ENCODE measurements at places on chromosomes 2 and 18. TPM values are rescaled to one million over a fixed set of nuclear protein-coding genes. Genes with fewer than 3 reads are reported as not detected.

DNA sequence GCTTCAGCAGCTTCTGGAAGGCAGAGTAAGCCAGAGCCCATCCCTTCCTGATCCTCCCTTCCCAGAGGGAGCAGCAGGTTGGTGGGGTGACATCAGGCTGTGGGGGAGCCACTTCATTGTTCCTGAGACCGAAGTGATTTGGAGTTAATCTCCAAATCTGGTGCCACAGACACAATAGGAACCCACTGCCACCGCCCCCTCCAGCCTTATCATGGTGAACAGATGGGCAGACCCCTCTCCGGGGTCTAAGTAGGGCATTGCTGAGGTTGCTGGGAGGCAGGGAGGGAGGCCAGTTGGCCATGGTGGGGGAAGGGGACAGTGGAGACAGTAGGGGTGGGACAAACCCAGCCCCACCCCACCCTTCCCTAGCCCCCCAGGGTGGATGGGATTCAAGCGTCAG is 25.6 kb upstream of the SLC35F6 start:
- no peak for DNase-seq

DNA sequence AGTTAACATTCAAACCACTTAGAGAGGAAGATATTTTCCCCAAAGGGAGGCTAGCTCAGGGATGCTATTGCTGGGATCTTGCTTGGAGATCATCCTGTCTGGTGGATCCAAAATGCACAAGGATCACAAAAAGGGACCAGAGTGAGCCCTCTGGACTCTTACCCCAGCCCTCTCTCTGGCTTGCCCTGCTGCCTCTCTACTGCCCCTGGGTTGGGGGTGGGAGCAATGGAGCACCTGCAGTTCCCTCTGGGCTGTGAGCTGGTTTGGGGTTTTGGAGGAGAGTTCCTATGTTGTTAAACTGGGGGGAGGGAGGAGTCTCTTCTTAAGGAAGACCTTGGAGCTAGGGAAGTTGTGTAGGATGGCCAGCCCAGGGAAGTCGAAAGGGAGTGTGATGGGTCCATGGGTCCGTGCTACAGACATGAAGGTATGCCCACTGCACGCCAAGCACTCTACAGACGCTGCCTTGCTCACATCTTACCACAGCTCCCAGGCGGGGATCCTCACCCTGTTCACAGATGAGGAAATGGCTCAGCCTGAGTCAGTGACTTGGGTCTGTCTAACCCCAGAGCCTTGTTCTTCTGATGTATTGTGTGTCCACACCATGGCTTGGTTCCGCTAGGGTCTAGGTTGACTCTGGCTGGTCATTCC is 3.8 kb downstream of the LBH start:
- no peak for DNase-seq

BOLL gene
- total RNA-seq: not detected

DNA sequence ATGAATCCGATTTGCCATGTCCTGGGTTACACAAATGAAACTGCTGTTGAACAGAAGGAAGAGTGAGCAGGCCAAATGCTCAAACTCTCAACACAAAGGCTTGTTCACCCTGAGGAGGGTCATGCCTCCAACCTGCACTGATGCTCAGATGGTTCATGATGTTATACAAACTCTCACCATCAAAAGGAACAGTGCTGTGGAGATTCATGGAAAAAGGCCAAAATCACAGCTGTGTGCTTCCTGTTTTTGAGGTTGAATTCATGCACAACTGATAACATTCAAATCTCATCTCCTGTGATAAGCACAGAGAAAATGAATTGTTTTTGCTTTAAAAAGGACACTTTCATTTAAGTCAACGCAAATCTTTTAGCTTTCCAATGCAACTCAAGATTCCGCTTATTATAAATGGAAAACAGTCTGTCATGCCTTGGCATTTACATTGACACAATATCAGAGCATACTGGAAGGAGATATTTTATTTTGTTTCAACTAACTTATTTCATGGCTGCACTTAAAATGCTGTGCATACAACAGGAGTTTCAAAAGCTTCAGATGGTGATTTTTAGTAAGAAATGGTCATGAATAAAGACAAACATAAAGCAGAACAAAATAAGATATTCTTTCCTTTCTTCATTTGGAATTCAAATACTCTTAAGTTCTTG is 22.2 kb upstream of the TTN start:
- DNase-seq: peak; percentile 76

- DNase-seq: no peak
Measured at GRCh38 chr2:219453671-219454590, 19.3 kb downstream of the SPEG start.

GRCh38 chr18:49096021-49096420 is 145.3 kb upstream of the SMAD7 start:
- no peak for DNase-seq

DNA sequence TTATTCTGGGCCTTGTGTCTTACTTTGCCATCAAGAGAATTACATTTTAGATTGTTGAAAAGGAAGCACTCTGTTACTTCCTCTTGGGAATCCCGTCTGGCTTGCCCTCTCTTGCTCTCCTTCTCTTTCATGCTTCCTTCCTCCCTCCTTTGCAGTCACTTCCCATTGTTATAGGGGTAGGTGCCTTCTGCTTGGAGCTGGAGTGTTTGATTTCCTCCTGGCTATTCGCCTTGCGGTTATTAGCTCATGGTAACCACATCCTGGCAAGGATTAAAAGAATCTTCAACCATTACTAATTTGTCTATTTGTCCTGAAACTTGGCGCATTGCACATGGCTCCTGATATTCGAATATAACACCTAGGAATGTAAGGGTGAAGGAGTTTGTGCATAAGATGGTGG is 115.0 kb downstream of the CERS6 start:
- peak; percentile 51 for DNase-seq

IL1R2 gene
- total RNA-seq: 0.22 TPM

DNA sequence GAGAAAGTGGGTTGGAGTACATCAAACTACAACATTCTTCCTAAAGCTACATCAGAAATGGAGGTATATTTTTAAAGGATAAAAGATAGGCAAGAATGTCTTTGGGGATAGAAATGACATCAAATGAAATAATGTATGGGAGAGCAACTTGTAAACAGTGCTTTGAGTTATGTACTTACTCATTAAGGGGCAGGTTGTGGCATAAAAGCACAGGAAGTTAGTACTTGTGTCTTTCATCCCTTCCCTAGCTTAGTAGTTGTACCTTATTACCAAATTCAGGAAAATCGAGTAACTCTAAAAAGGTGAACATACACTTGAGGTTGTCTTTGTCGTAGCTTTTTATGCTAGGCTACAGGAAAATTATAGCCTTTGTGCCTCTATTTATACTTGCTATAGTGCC is 28.9 kb downstream of the PPP1CB start:
- DNase-seq: no peak

- no peak for DNase-seq
Measured at GRCh38 chr2:182887753-182888415, 21.4 kb upstream of the FRZB start.

DNA sequence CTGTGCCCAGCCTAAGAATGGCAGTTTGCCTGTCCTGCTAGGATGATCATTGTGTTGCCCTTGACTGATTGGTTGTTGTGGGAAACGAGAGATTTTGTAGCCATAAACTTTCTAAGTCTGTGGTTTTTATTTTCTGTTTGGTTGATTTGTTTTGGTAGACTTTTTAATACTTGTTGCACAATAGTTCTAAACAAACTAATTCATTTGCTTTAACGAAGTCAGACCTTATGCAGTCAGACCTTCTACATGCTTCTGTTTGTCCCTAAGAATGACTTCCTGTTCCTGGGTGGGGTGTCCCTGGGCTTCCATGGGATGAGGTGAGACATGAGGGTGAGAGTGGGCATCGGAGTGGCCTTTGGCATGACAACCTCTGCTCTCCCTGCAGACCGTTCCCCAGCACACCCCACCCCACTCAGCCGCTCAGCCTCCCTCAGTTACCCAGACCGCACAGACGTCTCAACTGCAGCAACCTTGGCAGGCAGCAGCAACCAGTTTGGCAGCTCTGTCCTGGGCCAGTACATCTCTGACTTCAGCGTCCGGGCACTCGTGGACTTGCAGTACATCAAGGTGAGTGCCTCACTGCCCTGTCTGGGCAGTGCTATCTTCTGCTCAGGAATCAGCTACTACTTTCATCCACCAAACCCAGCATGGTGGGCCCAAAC is 7.8 kb upstream of the CNNM3 start:
- DNase-seq: no peak

- DNase-seq: no peak
Measured at GRCh38 chr2:239814861-239815601, 210.1 kb downstream of the NDUFA10 start.

GRCh38 chr2:85445316-85446295 is 27.1 kb downstream of the SH2D6 start:
- no peak for DNase-seq

RIT2 gene
- not detected for total RNA-seq

SLC23A3 gene
- total RNA-seq: 2.0 TPM

CCDC74B gene
- total RNA-seq: 0.79 TPM

GRCh38 chr2:157447031-157447430 is 3.1 kb upstream of the CYTIP start:
- no peak for DNase-seq

POTEJ gene
- total RNA-seq: 0.60 TPM

- DNase-seq: no peak
Measured at GRCh38 chr2:72994991-72995380, 76.5 kb downstream of the SFXN5 start.

GRCh38 chr2:108069515-108070310 is 83.4 kb downstream of the SLC5A7 start:
- DNase-seq: no peak

ASPRV1 gene
- under 0.01 TPM for total RNA-seq

ANKRD30BL gene
- not detected for total RNA-seq

DNA sequence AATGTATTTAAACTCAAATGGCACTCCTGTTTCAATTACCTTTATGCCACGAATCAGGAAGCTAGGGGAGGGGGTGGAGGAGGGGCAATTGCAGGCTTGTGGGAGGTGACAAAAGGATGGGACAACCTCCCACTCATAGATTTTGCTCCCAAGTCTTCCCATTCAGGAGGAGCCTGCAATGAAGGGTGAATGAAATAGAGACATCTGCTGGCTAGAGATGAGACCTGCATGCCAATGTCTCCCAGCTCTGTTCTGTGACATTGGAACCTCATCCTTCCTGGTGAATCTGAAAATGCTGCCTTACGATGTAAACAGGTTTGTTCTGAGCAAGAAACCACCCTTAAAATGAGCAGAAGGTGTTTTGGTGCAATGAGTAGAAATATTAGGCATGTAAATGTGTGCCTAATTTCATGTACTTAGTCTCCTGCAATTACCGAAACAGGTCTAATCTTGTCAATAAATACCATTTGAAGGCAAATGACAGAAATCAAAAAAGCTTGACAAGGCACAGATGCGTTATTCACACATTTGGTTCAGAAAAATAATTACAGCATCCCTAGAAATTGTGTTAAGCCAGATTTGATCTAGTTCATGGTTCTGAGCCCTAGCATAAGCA is 2.7 kb upstream of the PID1 start:
- DNase-seq: peak; percentile 73

MARCHF4 gene
- 0.22 TPM for total RNA-seq

GRCh38 chr2:230861552-230862255 is 3.0 kb upstream of the ITM2C start:
- no peak for DNase-seq

- DNase-seq: no peak
Measured at GRCh38 chr2:23414106-23414505, 29.1 kb downstream of the KLHL29 start.

DNA sequence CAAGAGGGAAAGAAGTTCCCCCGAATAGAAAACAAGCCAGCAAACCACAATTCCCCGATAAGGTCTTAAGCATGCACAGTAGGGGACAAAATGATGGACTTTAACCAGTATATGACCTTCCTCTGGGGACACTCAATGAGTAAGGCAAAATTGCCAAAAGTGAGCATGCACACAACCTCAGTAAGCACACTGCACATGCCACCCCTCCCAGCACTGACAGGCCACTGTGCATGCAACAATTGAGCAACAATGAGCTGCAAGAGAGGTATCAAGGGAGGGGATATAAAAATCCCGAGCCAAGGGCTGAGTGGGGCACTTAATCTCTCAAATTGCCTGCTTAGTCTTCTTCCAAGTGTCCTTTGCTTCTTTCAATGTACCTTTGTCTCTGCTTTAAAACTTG is 935.8 kb upstream of the SLC39A10 start:
- no peak for DNase-seq

GRCh38 chr2:71609441-71609840 is 156.1 kb downstream of the DYSF start:
- no peak for DNase-seq

GRCh38 chr2:199739413-199740110 is 111.4 kb downstream of the FTCDNL1 start:
- peak; percentile 75 for DNase-seq

DNA sequence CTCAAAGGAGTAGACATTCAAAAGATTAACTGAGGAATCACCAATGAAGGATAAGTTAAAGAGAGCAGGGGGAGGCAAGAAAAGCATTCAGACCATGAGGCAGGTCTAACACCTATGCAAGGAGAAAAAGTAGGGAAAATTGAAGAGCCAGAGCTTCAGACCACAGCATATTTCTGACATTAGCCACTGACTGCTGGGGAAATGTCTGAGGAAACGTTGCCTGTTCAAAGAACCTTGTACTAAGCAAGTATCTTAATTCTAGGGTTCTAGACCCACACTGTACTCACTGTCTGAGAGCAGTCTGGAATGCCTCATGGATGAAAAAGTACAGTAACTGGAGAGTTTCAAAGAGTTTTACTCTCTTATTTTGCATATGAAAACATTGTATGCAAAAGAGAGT is 39.5 kb upstream of the TFPI start:
- DNase-seq: no peak

DNA sequence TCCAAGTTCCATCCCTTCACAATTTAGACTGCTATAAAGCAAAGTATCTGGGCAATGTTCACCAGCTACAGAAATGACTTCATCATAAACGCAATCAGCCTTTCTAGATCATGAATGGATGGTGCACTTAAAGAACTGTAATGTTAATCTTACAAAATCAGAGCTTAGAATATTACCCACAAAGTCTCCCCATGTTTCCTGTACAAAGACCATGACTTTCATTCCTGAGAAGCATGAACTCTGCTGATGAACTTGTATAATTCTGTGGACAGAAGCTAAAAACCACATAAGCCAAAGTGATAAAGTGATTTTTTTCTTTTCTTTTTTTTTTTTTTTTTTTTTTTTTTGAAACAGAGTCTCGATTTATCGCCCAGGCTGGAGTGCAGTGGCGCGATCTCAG is 53.3 kb downstream of the C1D start:
- DNase-seq: no peak

PKDCC gene
- 1.5 TPM for total RNA-seq

FBXO48 gene
- total RNA-seq: 0.20 TPM

IL36B gene
- not detected for total RNA-seq

- DNase-seq: peak; percentile 58
Measured at GRCh38 chr2:206274434-206275311, at the start of gene ZDBF2. Gene ZDBF2 (plus strand): TSS chr2:206274663. CDS start chr2:206281850, 7,187 bp downstream.

KDM3A gene
- total RNA-seq: 26.0 TPM

DNA sequence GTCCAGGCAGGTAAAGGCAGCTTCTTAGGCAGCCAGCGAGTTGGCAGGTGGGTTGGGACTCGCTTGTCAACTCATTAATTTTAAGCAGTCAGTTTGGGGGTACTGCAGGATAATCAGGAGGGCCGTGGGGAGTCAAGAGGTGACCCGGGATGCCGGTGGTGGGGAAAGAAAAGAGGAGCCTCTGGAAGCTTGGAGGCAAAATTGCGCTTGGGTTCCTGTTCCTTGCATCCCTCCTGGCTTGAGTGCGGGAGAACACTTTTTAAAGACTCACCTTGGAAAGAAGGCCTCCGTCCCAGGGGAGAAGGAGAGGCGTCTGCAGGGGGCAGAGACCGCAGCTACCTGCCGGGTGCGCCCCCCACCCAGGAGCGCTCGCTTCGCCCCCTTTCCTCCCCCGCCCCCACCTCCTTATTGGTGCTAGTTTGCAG is at the start of gene KCNJ3:
TSS of gene KCNJ3 (plus strand) at position 400 of the 425 bp plus-strand sequence. CDS start 81 bp downstream, outside the sequence.
- no peak for DNase-seq

MYL12B gene
- 834 TPM for total RNA-seq

GRCh38 chr18:54503131-54503894 is 87.7 kb upstream of the DYNAP start:
- no peak for DNase-seq

ZSCAN30 gene
- total RNA-seq: 6.9 TPM
